Activated T-cell treated with anti-CD3 and anti-CD28 coated beads, Interleukin-2, amount 50 U/mL, for 72 hours (primary cell): ENCODE measurements at places on chromosomes 6 and 20. TPM values are rescaled to one million over a fixed set of nuclear protein-coding genes. Genes with fewer than 3 reads are reported as not detected.

SYS1 gene
- total RNA-seq = 35.4 TPM

DNA sequence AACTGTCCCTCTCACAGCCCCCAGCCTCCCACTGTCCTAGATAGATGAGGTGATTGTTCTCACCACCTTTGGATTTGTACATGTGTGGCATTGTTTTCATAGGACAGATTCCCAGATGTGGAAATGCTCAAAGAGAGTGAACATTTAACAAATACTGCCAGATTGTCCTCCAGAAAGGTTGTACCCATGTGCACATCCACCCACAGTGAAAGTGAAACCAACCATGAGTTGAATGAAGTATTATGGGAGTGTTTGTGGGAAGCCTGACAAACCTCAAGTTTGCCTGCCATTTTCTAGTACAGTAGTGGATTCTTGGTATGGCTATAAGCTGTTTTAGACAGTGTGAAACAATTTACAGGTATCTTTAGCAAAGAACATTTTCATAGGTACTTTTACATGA lies 42.7 kb downstream of the ANKRD6 start:
- H3K27me3 ChIP-seq = no peaks in the 10 kb centered on the region
- H3K4me1 ChIP-seq = peaks cover 15% of the 10 kb centered on the region
- no peaks in the 10 kb centered on the region for H3K36me3 ChIP-seq
- H3K4me3 ChIP-seq = peak overlapping the region; percentile 46
- DNase-seq = peak; percentile 16
- H3K27ac ChIP-seq = no peak overlapping the region

DNPH1 gene
- 38.3 TPM for total RNA-seq

- peaks cover 43% of the 10 kb centered on the region for H3K4me1 ChIP-seq
- no peaks in the 10 kb centered on the region for H3K36me3 ChIP-seq
- DNase-seq = peak; percentile 15
- peaks cover 20% of the 10 kb centered on the region for H3K27me3 ChIP-seq
- no peak overlapping the region for H3K4me3 ChIP-seq
Observed at GRCh38 chr20:50286609-50287008, 96.0 kb downstream of the CEBPB start.

SRSF6 gene
- 158 TPM for total RNA-seq

ADGB gene
- 0.14 TPM for total RNA-seq

- H3K27ac ChIP-seq = no peak overlapping the region
- no peaks in the 10 kb centered on the region for H3K36me3 ChIP-seq
- peaks cover 10% of the 10 kb centered on the region for H3K27me3 ChIP-seq
- no peaks in the 10 kb centered on the region for H3K4me1 ChIP-seq
- no peak for DNase-seq
- no peak overlapping the region for H3K4me3 ChIP-seq
Observed at GRCh38 chr20:40632346-40632976, 56.6 kb downstream of the MAFB start.

DNA sequence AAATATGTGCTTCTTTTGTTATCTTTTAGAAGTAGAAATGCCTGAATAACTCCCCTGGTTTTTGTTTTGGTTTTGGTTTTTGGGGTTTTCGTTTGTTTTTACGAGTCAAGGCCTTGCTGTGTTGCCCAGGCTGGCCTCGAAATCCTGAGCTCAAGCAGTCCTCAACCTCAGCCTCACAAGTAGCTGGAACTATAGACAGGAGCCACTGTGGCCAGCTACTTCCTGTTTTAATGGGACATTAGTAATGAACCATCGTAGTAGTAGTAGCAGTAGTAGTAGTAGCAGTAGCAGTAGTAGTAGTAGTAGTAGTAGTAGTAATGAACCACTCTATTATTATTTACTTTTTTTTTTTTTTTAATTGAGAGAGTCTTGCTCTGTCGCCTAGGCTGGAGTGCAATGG lies 66.0 kb downstream of the UBR2 start:
- DNase-seq = no peak
- peak overlapping the region; percentile 81 for H3K27ac ChIP-seq
- H3K4me1 ChIP-seq = no peaks in the 10 kb centered on the region
- H3K36me3 ChIP-seq = no peaks in the 10 kb centered on the region
- no peak overlapping the region for H3K4me3 ChIP-seq
- no peaks in the 10 kb centered on the region for H3K27me3 ChIP-seq

ZNF311 gene
- 2.1 TPM for total RNA-seq

RNF217 gene
- 1.9 TPM for total RNA-seq

CYP21A2 gene
- total RNA-seq = 1.3 TPM

BPI gene
- not detected for total RNA-seq

DNA sequence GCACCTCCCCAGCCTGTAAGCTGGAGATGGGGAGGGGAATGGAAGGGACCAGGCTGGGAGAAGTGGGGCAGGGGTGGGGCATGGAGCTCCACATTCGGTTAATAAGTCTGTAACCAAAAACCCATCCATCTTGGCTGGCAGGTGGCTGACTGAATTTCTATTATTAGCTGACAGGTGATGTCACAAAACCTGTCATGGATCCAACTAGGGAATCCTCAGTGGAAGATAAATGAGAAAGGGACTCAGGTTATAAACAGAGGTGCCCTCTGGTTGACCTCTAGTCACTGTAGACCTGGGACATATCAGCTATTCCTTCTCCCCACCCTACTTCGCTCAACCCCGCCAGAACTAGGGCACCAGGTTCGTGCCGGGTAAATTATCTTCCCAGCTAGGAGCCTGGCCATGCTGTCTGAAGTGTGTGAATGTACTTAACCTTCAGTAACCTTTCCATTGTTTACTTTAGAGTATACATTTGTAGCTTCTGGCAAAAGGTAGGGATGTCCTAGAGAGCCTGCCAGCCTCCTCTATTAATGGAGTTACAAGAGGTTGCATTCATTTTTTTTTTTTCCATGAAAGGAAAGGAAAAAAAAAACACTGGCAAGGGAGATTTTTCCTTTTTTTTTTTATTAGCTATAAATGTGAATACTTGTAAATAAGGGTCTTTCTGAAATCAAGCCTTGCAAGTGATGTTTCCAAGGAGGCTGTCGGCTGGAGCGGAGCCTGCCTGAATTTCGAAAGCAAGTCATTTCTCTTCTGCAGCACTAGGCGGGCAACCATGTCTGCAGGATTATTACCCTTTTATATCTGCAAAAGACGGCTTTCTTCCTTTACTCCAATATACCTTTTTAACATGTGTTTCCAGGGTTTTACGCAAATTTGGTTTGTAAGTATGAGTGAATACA lies 135.9 kb downstream of the TMEM242 start:
- no peak for DNase-seq
- no peak overlapping the region for H3K4me3 ChIP-seq
- H3K36me3 ChIP-seq = peaks cover 6% of the 10 kb centered on the region
- peak overlapping the region; percentile 48 for H3K27ac ChIP-seq
- H3K4me1 ChIP-seq = peaks cover 6% of the 10 kb centered on the region

DNA sequence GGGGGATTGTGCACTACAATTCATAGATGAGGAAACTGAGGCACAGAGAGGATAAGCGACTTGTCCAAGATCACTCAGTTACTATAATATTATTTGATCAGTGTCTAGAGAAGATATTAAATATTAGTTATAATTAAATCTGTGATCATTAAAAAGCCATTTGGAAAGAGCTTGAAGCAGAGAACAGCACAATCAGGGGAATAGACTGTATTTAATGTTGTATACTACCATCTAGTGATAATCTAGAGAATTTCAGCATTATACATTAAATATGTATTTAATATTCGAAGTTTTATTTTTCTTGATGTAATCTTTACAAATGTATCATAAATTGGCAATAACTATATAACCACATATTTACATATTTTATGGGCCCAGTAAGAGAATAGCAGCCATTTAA lies 20.1 kb upstream of the MTCL3 start:
- no peaks in the 10 kb centered on the region for H3K36me3 ChIP-seq
- H3K4me3 ChIP-seq = no peak overlapping the region
- H3K27me3 ChIP-seq = peaks cover 25% of the 10 kb centered on the region

PRICKLE4 gene
- 0.29 TPM for total RNA-seq

GRCh38 chr6:156719720-156720563 lies 57.2 kb upstream of the ARID1B start:
- peak; percentile 72 for DNase-seq
- peak overlapping the region; percentile 83 for H3K27ac ChIP-seq
- peak overlapping the region; percentile 84 for H3K4me3 ChIP-seq

ARMH2 gene
- total RNA-seq = not detected

ANKRD60 gene
- total RNA-seq = not detected

DNA sequence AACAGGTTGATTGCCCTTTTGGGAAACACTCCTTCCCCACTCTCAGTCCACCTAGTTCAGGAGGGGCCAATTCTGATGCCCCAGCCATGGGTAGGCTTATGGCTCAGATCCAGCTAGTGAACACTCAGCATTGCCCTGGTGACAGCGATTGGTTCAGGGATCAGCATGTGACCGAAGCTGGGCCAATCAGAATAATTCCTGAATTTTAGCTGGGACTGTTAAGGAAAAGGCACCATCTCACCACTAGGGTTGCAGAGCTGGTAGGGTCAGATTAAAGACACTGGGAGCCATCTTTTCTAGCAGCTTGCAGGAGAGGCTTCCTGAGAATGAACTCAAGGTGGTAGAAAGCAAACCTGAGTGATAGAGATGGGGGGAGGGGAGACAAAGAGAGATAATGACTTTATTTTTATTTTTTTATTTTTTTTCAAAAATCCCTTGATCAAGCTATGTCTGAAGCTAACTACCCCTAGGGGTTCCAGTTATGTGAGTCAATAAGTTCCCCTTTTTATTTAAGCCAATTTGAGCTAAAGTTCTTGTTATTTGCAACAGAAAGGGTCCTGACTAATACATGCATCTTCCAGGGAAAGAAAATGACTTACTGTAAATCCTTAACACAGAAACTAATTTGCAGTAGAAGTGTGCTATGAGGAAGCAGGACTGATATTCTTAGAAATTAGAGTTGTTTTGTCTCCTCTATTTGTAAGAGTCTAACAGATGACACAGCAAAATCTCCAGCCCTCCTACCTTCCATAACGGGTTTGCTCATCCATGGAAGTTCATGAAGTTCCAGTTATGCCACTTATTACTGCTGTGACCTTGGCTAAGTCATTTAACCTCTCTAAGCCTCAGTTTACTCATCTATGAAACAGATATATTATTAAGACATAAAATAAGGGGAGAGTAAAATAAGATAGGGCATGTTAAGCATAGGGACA lies 44.7 kb downstream of the EYA2 start:
- H3K27me3 ChIP-seq = peaks cover 12% of the 10 kb centered on the region
- no peak overlapping the region for H3K4me3 ChIP-seq
- no peaks in the 10 kb centered on the region for H3K4me1 ChIP-seq
- DNase-seq = no peak
- no peaks in the 10 kb centered on the region for H3K36me3 ChIP-seq

- peak overlapping the region; percentile 84 for H3K4me3 ChIP-seq
- no peaks in the 10 kb centered on the region for H3K36me3 ChIP-seq
- peaks cover 5% of the 10 kb centered on the region for H3K4me1 ChIP-seq
- H3K27ac ChIP-seq = no peak overlapping the region
- peak; percentile 31 for DNase-seq
Observed at GRCh38 chr6:105136431-105137350, 43.1 kb downstream of the POPDC3 start.

TRIM31 gene
- 0.12 TPM for total RNA-seq

PPIL6 gene
- 0.56 TPM for total RNA-seq

DNA sequence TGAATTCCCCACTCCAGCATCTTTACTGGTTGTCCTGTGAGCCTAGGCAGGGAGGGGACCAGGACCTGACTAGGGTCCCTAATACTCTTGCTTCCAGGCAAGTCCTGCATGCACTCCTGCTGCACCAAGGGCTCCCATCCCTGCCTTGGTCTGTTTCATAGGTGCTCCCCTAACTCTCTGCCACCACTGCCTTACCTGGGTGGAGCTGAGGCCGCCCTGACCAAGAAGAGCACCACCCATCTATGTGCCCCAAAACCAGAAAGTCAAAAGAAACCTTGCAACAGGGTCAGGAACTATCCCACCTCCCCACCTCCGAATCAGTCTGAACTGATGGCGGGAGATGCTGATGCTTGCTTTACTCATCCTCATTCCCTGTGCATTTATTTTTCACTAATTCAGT lies 23.6 kb downstream of the HLA-G start:
- H3K27ac ChIP-seq = no peak overlapping the region
- peaks cover 64% of the 10 kb centered on the region for H3K27me3 ChIP-seq
- no peak for DNase-seq
- H3K36me3 ChIP-seq = no peaks in the 10 kb centered on the region
- no peak overlapping the region for H3K4me3 ChIP-seq

CRIP3 gene
- 0.90 TPM for total RNA-seq

GRCh38 chr20:31593221-31594001 lies 11.7 kb upstream of the ID1 start:
- peaks cover 11% of the 10 kb centered on the region for H3K4me1 ChIP-seq
- H3K27me3 ChIP-seq = peaks cover 14% of the 10 kb centered on the region
- peak; percentile 71 for DNase-seq
- H3K4me3 ChIP-seq = no peak overlapping the region

DNA sequence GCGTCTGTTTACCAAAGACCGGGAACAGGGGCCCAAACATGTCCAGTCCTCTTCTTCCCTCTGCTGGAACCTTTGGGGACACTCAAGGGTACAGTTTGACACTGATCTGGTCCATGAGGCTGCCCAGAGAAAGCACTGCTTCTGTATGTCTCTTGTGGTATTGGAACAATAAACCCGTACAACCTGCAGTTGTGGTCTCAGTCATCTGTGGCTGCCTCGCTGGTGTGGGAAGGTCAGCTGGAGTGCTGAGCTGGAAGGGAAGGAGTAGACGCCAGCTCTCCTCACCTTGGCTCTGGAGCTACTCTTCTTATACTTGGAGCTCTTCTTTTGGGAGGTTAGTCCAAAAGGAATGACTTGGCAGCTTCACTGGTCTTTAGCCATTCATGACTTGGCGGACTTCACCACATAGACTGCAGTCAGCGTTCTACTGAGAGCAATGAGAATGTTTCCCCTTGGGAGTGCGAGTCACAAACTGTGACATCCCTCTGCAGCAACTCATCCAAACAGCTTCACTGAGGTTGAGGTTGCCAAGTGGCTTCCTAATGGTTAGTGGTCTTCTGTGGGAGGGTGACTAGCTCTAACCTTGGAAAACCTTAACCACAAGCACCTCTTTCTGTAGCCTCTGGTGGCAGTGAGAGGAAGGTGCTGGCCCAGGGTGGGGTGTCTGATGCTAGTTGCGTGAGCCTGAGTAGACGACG lies 81.2 kb downstream of the ASXL1 start:
- DNase-seq = peak; percentile 48
- H3K4me3 ChIP-seq = peak overlapping the region; percentile 25
- peaks cover 24% of the 10 kb centered on the region for H3K4me1 ChIP-seq
- no peaks in the 10 kb centered on the region for H3K27me3 ChIP-seq
- H3K36me3 ChIP-seq = peaks cover 15% of the 10 kb centered on the region

GRCh38 chr6:118320652-118321051 lies 227.4 kb upstream of the PLN start:
- no peaks in the 10 kb centered on the region for H3K36me3 ChIP-seq
- H3K27ac ChIP-seq = no peak overlapping the region
- no peak for DNase-seq
- no peaks in the 10 kb centered on the region for H3K4me1 ChIP-seq

RTN4IP1 gene
- 7.3 TPM for total RNA-seq

- no peaks in the 10 kb centered on the region for H3K36me3 ChIP-seq
- peaks cover 59% of the 10 kb centered on the region for H3K4me1 ChIP-seq
- no peaks in the 10 kb centered on the region for H3K27me3 ChIP-seq
- DNase-seq = no peak
Observed at GRCh38 chr6:156885562-156885961, 108.4 kb downstream of the ARID1B start.

RGS17 gene
- not detected for total RNA-seq

ADTRP gene
- 62.4 TPM for total RNA-seq
